ENCODE measurements at places on chromosomes 4 and X.

GRCh38 chrX:132576939-132577338 lies 88.1 kb upstream of the MBNL3 start:
- no peak for DNase-seq

DNA sequence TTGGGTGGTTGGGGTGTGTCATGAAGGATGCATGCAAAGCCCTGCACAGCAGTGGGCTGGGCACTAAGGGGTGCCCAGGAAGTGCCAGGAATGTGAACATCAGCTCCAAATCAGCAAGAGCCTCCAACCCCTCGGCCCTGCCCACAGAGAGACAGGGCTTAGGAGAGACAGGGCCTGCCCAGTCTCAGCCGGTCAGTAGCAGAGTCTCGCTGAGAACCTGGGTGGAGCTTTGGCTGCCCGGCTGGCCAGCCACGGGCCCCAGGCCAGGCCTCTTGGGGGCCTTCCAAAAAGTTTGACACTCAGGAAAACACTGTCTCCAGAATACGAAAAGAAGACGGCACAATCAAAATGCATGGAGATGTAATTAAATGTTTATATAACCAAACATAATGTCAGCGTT lies 4.3 kb upstream of the MXD4 start:
- no peak for DNase-seq

DNA sequence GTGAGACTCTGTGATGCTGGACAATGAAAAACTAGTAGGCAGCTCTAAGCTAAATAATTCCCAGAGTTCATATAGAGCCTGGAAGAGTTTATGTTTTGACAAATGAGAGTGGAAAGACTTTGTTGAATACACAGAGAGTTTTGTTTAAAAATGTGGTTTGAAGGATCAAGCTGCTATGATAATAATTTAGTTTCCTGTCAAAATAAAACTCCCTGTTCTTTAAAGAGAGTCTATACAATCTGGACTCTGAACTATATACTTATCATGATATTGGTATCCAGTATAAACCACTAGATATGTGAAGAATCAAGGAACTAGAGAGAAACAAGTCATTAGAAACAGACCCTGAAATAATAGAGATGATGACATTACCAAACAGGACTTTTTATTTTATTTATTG lies 158.6 kb downstream of the C4orf33 start:
- DNase-seq = no peak

DNA sequence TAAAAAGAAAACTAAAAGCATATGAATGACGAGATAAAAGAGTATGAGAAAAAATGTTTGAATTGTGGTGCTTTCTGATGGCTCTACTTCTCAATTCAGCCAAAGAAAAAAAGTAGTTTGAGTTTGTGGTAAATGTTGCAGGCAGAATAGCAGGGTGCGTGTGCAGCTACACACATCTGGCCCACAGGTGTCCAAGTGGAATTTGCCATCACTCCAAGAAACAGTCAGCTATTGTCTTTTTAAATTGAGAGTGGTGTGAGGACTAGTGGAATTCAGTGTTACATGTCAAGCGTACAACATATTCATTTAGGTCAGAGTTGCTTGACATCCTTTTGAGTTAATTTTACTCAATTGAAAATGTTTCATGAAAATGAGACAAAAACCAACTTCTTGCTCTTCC lies 424.8 kb upstream of the MAD2L1 start:
- no peak for DNase-seq

DNA sequence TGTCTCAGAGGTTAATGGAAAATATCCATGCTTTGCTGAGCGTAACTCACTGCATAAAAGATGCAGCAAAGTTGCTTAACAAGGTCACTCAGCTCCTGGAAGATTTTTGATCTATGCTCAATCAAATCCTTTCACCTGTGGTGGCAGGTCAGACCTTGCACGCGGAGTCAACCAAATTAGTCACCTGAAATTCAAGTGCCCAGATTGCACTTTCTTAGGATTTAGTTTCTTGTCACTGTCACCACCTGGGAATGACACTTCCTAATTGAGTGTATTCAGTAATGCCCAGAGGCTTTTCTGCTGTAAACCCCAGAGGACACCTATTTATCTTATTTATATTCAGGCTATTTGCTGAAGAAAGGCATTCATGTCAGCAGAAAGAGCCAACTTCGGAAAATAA lies 215.8 kb upstream of the SMIM31 start:
- no peak for DNase-seq

GRCh38 chrX:115968436-115969252 lies 201.9 kb upstream of the AGTR2 start:
- no peak for DNase-seq

DNA sequence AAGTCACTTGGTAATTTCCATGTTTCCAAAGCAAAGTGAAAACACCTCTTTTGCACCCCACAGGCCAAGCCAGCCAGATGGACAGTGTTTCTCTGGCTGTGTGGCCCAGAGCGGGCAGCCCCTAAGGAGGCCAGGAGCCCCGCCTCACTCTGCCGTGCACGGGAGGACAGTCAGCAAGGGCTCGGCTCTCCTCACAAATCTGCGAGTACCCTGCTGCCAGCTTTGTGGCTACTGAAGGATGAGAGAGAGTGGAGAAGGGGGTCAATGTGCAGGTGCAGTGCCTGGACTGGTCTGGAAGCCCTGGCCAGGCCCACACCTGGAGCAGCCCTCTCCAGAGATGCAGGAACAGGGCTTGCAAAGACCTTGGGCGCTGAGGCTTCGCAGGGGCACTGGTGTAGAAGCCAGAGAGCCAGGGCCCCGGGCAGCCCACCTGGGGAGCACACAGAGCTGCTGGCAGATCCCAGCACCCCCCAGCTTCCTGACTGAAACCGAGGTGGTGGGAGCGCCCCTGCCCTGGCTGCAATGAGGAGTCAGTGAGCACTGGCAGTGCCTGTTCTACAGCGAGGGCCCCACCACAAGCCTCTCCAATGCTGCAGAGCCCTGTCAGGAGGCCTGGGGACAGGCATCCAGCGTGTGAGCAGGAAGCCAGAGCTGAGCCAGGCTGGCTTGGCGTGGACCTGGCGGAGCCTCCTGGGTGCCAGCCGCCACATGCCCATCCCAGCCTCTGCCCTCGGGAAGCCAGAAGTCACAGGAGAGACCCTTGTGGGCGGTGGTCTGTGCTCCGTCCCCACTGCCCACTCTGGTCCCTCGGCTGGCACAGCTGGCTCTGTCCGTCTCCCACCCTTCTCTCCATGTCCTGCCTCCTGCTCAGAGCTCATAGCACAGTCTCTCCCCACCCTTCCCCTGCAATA lies 3.9 kb downstream of the SPON2 start:
- no peak for DNase-seq

GRCh38 chr4:179095585-179096221 lies 1653.5 kb upstream of the AGA start:
- DNase-seq = no peak

DNA sequence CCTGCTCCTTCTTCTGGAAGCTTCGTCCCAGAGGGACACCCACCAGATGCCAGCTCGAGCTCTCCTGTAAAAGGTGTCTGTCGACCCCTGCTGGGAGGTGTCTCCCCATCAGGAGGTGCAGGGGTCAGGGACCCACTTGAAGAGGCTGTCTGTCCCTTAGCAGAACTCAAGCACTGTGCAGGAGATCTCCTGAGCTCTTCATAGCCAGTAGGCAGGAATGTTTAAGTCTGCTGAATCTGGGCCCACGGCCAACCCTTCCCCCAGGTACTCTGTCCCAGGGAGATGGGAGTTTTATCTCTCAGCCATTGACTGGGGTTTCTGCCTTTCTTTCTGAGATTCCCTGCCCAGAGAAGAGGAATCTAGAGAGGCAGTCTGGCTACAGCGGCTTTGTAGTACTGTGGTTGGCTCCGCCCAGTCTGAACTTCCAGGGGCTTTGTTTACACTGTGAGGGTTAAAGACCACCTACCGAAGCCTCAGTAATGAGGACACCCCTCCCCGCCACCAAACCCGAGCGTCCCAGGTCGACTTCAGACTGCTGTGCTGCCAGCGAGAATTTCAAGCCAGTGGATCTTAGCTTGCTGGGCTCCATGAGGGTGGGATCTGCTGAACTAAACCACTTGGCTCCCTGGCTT lies 1383.0 kb upstream of the TENM3 start:
- no peak for DNase-seq

GRCh38 chr4:148999924-149000323 lies 557.7 kb upstream of the NR3C2 start:
- DNase-seq = no peak

DNA sequence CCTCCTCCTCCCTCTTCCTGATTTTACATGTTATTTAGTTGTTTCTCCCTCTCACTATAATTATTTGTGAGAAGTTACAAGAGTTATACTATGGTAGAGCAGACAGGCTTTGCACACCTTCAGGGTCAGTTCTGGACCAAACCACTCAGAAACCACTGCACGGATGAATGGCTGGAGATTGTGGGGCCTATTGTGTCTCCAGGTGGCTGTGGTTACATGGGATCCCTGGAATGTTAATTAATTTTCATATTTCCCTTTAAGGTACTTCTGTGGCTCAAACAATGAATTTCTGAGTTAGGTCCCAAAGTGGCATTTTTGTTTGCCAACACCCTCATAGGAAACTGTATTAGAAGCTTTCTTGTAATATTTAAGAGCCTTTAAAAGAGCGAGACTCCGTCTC lies 151.9 kb downstream of the BMPR1B start:
- no peak for DNase-seq

GRCh38 chrX:94400488-94400887 lies 726.5 kb downstream of the FAM133A start:
- DNase-seq = no peak

GRCh38 chrX:10049236-10049635 lies 82.1 kb downstream of the CLDN34 start:
- DNase-seq = no peak

Measured in stimulated activated CD4-positive, alpha-beta T cell treated with anti-CD3 and anti-CD28 coated beads, Interleukin-15, amount 100 ng/mL, for 1 hour (primary cell).